ENCODE measurements at places on chromosomes 1 and 21.

DNA sequence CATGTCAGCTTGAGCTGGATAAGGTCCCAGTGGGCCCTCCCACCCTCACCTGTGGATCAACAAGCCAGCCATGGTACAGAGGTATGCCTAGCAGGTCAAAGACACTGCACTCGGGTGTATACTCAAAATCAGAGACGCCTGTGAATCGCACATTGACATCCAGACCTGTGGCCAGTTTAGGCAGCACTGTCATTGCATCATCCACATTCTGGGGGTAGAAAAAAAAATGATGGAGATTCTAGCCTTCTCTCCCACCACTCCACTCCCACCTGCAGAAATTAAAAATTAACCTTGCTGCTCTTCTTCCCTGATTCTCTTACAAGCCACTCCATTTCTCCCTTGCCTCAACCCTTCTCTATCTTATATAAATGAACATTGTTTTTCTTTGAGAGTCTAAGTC lies 6.3 kb downstream of the MINDY1 start:
- DNase-seq: no peak

DNA sequence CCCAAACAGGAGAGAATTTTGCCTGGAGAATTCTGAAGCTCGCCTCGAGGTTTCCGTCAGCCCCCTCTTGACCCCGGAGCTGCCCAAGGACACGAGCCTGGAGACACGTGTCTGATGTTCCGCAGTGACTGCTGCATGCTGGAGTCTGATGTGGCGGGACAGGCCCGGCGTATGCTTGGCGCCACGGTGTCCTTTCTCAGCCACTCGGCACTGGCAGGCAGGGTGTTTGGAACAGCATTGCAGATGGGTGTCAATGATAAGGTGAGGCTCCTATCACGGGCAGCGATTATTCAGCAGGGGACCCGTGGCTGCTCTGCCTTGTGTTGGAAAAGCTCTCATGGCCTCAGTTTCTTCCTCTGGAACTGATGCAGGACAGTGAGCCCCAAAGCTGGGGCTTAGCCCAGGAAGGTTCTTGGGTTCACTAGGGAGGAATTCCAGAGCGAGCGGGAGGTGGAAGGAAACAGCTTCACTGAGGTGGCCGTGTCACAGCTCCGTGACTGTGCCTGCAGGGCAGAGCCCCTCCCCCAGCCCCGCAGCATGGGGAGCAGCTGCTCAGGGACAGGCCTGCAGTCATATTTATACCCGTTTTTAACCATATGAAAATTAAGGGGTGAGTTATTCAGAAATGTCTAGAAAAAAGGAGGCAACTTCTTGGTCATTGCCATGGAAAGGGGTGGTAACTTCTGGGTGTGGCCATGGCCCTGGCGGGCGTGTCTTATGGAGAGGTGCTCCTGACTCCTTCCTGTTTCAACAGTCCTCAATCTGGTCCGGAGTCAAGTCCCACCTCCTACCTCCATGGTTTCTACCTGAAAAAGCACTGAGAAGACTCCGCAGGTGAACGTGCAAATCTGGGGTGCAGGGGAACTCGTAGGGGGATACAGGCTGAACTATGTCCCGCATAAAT lies 123.4 kb downstream of the SIK1 start:
- DNase-seq: no peak

- DNase-seq: no peak
Observed at GRCh38 chr21:16572032-16572431, 842.2 kb downstream of the USP25 start.

- no peak for DNase-seq
Observed at GRCh38 chr1:89779151-89779940, 41.5 kb upstream of the LRRC8D start.

DNA sequence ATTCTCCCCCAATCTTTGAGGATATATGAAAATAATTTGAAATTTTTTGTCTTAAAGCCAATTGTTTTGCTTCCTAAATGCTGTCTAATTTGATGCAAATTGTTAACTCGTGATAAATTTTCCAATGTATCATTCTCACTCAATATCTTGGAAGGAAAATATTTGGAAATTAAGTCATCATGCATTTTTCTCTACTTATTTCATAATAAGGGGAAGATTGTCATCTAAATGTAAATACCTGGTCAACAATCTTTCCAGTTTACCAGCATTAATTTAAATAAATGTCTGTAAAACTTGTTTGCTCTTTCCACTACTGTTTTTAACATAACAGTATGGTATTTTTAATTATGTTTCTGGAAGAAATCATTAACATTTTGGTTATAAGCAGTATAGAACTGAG lies 78.3 kb upstream of the KCTD3 start:
- no peak for DNase-seq

DNA sequence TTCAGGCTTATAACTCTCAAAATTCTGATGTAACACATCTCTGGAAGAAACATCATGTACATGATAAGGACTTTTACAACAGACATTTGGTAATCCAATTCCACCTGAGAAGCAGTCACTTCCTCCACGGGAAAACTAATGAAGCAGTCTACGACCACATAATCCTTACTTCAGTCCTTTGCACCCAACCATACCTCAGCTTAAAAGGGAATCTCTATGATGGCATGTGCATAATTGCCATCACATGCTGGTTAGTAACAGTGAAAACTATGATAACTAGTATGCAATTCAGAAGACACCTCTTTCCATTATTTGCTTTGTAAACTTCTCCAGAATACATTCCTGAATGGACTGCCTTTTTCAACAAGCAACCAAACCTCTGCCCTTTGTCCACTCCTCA lies 53.1 kb downstream of the TTC13 start:
- no peak for DNase-seq

GRCh38 chr1:178238722-178239510 lies 145.0 kb downstream of the RASAL2 start:
- DNase-seq: no peak

DNA sequence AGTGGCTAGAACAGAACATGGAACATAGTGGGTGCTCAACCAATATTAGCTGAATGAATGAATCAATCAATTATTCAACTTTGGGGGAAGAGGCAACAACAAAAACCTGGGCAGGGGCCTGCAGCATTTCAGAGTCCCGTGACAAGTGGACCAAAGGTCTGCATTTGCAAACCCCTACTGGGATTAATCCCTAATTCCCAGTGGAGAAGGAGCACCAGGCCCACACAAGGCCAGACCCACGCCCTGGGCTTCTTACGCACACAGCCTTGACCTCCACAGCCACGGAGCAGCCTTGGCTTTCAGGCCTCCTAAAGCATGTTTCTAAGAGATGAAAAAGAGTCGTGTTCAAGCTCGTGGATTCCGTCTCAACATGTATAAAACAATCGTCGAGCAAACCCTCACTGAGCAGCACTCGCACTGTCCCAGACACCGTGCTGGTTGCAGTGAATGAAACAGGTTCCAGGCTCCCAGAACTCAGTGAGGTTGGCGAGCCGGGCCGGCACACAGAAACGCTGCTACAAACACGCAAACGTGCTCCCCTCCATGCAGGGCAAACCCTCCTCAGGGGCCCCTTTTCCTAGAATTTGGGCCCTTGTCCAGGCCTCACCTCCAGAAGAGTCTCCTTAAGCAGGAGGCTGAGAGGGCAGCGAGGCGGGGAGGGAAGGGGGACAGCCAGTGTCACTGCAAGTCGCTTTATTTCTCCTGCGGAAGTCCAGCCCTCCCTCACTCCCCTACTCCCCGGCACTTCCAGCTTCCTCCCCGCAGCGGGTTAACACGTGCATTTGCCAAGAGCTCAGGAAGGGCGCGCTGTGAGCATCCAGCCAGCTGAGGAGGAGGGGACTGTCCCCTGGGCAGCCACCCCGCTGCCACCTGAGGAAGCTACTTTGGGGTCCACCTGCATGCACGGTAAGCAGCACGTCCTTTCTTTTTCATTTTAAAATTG lies 556.4 kb downstream of the KIF26B start:
- DNase-seq: peak; percentile 74

GRCh38 chr1:217805792-217806191 lies 174.6 kb downstream of the SPATA17 start:
- DNase-seq: no peak

GRCh38 chr1:170537798-170538503 lies 6.0 kb downstream of the GORAB start:
- DNase-seq: no peak

GRCh38 chr21:28828021-28828420 lies 164.7 kb downstream of the LTN1 start:
- no peak for DNase-seq

- DNase-seq: no peak
Observed at GRCh38 chr1:115089420-115090185, at the start of gene TSPAN2. Gene TSPAN2, minus strand, starts transcription at chr1:115089503. Its CDS starts 71 bp downstream, at chr1:115089432.

DNA sequence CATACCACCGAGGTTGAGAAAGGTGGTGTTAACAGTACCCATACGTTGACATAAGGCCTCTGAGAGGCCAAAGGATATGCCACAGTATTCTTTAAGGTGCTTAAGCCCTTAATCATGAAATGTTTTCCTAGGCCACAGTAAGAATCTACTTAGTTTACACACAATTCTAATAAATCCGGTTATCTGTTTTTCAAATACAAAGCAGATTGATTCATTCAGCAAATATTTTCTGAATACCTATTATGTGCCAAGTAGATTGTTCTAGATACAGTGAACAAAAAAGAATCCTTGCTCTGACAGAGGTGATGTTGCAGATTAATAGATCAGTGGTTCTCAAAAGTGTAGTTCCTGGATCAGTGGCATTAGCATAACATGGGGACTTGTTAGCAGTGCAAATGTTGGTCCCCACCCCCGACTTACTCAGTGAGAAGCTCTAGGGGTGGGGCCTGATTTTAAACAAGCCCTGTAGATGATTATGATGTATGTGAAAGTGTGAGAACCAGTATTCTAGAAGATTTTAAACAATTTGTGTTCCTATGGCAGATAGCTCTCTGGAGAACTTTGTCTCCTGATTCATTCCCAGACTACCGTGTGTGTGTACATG lies 61.6 kb downstream of the NFIA start:
- no peak for DNase-seq

DNA sequence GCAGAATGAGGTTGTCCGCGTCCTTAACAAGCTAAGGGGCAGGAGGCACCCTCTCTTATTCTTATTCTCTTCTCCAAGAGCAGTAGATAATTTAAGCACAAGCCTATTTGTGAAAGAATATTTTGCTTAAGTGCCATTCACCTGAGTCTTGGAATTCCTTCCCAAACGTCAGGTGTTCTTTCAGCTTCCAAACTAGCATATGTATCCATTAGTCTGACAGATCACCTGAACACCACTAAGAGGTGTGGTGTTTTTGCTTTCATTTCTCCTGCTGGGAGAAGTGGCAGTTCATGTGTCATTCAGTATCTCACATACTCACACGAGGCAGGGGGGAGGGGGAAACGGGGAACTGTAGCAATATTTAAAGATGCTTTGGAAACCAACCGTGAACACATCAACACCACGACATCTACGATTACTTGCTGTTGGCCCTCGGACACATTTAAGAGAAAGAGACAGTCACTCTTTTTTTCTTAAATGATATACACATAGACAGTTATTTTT lies 45.5 kb upstream of the RBM15 start:
- DNase-seq: no peak

DNA sequence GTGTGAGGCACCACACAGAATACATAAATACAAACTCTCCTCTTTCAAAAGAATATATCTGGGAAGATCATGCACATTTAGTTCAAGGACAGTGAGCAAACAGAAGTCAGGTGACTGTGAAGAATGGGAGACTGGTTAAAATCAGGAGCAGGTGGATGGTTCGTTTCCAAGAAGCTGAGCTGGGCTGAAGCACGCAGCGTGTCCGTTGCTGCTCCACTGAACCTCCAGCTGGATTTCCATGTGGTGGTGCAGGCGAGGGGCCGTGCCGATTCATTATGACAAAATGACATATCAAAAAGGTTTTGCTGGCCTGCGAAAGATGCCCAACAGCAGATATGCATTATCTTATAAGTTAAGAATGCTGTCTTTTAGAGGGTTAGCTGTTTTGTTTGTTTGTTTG lies 66.0 kb downstream of the OLIG1 start:
- DNase-seq: no peak

DNA sequence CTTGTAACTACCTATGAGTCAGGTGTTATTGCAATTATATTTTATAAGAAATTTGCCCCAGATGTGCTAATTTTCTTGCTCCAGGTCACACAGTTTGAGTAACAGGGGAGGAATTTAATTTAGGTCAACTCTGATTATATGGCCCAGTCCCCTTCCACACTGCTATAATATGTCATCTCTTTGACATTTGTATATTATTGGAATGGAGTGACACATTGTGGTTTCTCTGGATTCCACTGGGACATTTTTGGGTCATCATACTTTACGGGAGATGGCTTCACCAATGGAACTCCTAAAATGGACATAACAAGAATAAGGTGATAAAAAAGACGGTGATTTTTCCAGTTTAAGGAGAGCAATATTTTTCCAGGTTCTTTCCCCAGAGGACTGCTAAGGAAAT lies 191.2 kb downstream of the DISC1 start:
- DNase-seq: no peak

DNA sequence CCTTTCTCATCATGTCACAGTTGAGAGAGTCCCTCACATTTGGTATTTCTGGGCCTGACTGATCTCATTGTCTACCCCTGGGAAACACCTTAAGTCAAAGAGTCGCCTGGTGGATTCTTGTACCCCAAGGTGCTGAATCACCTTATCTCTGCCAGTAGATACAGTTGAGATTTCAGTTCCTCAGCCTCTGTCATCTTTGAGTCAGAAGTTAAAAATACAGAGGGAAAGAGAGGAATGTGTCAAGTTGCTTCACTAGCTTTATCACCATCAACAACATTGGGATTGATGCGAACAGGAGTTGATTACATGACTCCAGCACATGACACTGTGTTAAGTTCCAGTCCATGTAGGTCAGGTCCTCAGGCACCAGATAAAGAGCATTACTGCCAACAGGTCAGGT lies 513.0 kb downstream of the NUF2 start:
- no peak for DNase-seq
